Fibroblast of skin of back (primary cell): ENCODE measurements at places on chromosomes 5 and 9.

GRCh38 chr5:92777421-92777820 is 803.6 kb downstream of the NR2F1-AS1 start:
- no peak for DNase-seq

- no peak for DNase-seq
Observed at GRCh38 chr5:77776554-77777206, 541 bp upstream of the TBCA start.

GRCh38 chr5:150140830-150141229 is 14.8 kb downstream of the PDGFRB start:
- DNase-seq, result peak; percentile 88

DNA sequence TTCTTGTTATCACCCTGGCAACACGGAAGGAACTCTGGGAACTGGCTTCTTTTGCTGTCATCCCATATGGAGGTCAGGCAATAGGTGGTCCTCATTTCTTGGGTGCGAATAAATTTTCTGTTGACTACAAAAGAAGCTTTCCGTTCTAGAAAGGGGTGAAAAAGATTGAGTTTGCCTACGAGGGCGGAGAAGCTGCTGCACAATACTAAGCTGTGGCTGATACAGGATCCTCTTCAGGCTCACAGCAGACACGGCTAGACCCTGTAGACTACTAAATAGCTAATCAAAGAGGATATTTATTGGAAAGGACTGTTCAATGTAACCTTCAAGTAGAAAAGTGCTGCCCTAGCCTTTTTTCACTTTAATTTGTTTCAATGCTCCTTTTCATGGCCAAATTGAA is 58.1 kb downstream of the TJP2 start:
- no peak for DNase-seq

- DNase-seq, result no peak
Observed at GRCh38 chr5:87081511-87082372, 185.9 kb upstream of the RASA1 start.

GRCh38 chr5:14614490-14614889 is 32.9 kb downstream of the OTULINL start:
- DNase-seq, result no peak

DNA sequence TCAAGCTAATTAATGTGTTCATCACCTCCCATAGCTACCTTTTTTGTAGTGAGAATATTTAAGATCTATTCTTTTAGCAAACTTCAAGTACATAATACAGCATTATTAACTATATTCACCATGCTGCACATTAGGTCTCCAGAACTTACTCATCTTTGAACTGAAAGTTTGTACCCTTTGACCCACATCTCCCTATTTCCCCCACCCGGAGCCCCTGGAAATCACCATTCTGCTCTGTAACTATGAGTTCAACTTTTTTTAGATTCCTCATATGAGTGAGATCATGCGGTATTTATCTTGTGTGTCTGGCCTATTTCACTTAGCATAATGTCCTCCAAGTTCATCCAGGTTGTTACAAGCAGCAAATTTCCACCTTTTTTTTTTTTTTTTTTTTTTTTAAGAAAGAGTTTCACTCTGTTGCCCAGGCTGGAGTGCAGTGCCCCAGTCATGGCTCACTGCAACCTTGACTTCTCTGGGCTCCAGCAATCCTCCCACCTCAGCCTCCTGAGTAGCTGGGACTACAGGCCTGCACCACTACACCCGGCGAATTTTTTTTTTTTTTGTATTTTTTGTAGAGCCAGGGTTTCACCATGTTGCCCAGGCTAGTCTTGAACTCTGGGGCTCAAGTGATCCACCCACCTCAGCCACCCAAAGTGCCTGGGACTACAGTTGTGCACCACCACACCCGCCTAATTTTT is 100.4 kb upstream of the SAP30L start:
- no peak for DNase-seq

DNA sequence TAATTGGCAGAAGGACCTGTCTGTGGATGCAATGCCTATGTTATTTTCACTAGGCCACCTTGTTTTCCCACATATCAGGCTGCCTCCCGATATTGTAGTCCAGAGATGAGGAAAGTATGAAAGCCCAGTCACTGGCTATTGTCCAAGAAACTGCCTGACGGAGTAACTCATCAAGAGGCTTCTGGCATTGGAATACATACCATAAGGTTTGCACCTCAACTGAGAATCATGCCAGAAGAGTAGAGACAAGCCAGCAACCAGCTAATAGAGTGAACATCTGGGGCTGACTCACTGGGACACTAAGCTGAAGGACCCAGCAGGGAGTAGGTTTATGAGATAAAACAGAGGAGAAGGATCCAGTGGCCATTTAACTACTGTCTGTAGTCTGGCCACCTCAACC is 137.2 kb upstream of the FST start:
- peak; percentile 97 for DNase-seq

DNA sequence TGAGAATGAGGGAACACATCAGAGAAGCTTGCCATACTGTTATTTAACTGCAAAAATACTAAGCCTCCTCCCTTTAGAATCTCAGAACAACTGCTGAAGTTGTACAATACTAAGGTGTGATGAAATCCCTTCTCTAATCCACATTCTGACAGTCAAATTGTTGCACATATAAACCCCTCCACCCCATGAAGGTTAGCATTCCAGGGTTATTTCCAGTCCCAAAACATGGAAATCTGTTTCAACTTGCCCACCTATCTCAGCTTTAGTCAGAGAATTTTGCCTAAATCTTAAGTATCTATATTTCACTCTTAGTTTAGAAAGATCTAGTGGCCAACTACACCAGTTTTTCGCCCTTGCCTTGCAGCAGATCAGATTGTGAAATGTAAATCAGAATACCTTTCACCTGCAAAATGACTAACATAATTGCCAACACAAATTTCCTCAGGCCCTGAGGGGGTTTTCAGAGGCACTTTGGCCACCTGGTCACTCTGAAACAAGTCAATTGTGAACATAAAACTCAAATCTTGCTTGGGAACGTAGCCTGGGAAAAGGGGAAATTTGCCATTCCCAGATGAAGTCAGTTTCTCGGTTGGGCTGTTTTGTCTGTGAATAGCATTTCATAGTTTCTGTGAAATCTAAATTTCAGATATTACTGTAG is 93.9 kb downstream of the EFNA5 start:
- no peak for DNase-seq

GRCh38 chr5:37448941-37449340 is 69.8 kb downstream of the WDR70 start:
- peak; percentile 34 for DNase-seq

GRCh38 chr9:31336386-31336785 is 1048.1 kb upstream of the ACO1 start:
- DNase-seq, result no peak

DNA sequence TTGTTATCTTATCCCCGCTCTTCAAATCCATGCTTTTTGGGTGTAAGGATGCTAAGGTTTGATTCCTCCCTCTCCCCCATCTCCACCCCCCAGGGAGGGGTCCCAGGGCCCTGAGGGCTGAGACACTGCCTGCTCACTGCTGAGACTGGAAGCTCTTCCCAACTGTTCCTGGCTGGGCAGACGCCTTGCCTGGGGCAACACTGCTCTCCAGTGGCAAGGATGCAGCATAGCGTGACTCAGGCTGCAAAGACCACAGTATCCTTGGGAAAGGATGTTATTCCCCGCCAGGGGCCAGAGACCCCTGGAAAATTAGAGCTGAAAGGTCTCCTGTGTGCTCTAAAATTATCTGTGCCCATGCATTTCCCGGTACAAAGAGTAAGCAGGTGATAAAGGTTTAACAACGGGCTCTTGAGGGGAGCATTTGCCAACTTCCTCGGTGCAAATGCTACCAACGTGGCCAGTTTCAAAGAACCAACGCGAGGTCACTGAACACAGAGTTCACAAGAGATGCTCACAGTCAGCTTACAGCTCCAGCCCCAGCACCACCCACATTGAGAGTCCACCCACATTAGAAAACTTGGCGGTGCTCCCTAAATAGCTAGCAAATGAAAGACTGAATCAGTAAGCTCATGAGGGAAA is 271.9 kb downstream of the NSG2 start:
- DNase-seq, result peak; percentile 56

- DNase-seq, result no peak
Observed at GRCh38 chr5:168612996-168613395, 33.8 kb upstream of the PANK3 start.

GRCh38 chr5:172688349-172689217 is 47.5 kb downstream of the NEURL1B start:
- no peak for DNase-seq

DNA sequence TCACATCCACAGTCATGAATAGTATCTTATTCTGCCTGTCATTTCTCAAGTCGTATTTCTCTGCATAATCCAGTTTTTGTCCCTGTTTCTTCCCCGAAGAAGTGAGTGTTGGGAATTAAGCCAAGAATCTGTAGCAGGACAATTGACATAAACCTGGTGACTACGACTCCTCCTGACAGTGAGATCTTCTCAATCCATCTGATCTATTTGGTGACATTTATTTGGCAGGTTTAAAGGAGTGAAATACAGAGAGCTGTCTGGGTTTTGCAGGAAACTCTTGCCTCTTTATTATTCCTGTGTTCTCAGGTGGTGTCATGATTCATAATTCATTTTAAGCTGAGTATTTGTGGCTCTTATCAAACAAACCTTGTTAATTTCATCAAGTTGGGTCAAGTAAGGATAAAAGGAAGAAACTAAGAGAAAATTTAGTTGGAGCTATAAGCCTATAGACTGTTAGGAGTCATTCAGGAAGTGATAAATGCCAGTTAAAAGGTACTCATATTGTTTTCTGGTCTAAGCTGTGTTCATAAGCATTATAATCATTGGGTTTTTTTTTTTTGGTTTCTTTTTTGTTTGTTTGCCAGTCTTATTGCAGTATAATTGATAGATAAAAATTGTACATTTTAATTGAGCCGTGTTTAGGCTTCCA is 95.9 kb upstream of the PCSK1 start:
- no peak for DNase-seq

- DNase-seq, result no peak
Observed at GRCh38 chr9:120435091-120435490, 144.9 kb downstream of the CDK5RAP2 start.

DNA sequence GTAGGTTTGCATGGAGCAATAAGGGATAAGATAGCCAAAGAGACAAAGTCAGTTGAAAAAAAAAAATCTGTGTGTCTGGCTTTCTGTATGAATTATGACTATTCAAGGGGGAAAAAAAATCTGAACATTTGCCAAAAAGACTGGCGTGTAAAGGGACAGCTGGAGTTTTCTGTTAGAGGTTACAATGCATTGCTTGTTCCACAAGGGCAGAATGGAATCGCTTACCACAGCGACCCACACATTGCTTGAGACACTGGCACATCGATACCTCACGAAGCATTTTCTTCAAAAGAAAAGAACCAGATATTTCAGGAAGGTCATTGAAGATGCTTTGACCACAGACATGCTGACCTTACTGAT is 327.8 kb downstream of the TMEM167A start:
- peak; percentile 61 for DNase-seq

- DNase-seq, result no peak
Observed at GRCh38 chr9:10144355-10144754, 468.4 kb downstream of the PTPRD start.

- DNase-seq, result no peak
Observed at GRCh38 chr9:137213160-137214060, 7.9 kb downstream of the NDOR1 start.

GRCh38 chr9:73640971-73641370 is 489.3 kb downstream of the ANXA1 start:
- DNase-seq, result no peak

GRCh38 chr9:122860319-122861142 is 32.1 kb upstream of the PDCL start:
- DNase-seq, result no peak

GRCh38 chr5:134006115-134006514 is 1.3 kb upstream of the VDAC1 start:
- no peak for DNase-seq

GRCh38 chr5:148928141-148928540 is 101.7 kb downstream of the ADRB2 start:
- DNase-seq, result peak; percentile 84

GRCh38 chr5:14458414-14458813 is 123.2 kb upstream of the OTULINL start:
- DNase-seq, result no peak

DNA sequence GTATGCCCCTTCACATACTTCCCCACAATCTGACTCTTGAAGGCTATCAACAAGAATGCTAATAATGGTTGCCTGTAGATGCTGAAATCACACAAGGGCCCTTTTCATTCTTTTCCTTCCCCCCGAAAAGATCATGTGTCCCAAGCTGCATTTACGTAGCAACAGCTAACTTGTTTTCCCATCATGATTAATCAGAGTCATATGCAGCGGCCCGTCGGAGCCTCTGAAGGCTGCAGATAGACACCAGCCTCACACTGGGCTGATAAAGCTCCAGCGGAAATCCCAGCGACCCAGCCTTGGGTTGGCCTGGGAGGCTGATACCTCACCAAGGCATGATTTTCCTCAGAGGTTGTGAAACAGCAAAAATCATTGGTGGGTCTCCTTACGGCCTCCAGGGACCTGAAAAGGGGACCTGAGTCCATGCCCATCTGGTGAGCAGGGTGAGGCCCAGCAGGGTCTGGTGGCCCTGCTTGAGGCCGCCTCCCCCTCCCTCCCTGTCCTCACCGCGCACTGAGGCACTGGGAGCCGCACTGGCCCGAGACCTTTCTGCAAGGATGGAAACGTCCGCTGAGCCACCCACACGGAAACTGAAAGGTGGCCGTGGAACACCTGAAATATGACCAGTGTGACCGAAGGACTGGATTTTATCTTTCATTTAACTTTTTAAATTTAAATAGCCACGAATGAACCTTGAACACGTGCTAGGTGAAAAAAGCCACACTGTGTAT is 114.2 kb upstream of the PHYKPL start:
- no peak for DNase-seq

DNA sequence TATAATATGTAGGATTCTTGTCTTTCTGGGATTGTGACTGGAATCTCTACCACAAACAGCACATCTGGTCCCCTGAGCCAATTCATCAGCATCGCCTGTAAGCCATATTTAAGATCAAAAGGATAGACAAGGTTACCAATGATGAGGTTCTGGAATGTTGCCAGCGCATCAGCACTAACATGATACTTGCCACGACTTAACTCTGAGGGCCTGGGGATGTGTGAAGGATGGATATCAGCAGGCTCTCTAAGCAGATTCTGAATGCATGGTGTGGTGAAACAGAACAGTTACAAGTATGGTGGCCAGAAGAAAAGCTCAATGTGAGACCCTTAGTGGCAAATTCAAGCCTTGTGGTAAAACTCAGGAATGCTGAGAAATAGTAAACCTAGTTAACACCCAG is 143.0 kb downstream of the XRCC4 start:
- no peak for DNase-seq

GRCh38 chr5:142024771-142025304 is 12.0 kb upstream of the GNPDA1 start:
- DNase-seq, result peak; percentile 88

DNA sequence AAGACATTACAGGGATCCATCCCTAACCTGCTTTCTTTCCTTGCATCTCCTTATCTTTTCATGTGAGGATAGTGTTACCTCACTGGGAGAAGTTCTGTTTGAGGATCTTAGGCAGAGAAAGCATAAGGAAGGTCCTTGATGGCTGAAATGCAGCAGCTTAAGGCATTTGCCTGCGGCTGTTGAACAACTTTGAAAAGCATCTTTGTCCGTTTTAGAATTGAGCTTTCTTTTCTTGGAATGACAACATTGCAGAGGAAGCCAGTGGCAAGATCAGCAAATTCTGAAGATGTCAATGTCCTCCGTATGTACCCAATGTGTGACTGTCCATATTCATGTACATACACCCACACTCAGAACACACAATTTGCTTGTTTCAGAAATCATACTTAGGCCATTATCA is 436.2 kb downstream of the GABRG2 start:
- no peak for DNase-seq
